Stimulated activated naive CD8-positive, alpha-beta T cell treated with anti-CD3 and anti-CD28 coated beads, Interleukin-15, amount 100 ng/mL, for 72 hours (primary cell): ENCODE measurements at places on chromosomes 6 and 20.

GRCh38 chr6:146351018-146351417 lies 192.6 kb upstream of the RAB32 start:
- no peak for DNase-seq

GRCh38 chr20:47682028-47682783 lies 103.1 kb downstream of the SULF2 start:
- no peak for DNase-seq

GRCh38 chr20:1674990-1675780 lies 17.6 kb upstream of the SIRPG start:
- DNase-seq = no peak

DNA sequence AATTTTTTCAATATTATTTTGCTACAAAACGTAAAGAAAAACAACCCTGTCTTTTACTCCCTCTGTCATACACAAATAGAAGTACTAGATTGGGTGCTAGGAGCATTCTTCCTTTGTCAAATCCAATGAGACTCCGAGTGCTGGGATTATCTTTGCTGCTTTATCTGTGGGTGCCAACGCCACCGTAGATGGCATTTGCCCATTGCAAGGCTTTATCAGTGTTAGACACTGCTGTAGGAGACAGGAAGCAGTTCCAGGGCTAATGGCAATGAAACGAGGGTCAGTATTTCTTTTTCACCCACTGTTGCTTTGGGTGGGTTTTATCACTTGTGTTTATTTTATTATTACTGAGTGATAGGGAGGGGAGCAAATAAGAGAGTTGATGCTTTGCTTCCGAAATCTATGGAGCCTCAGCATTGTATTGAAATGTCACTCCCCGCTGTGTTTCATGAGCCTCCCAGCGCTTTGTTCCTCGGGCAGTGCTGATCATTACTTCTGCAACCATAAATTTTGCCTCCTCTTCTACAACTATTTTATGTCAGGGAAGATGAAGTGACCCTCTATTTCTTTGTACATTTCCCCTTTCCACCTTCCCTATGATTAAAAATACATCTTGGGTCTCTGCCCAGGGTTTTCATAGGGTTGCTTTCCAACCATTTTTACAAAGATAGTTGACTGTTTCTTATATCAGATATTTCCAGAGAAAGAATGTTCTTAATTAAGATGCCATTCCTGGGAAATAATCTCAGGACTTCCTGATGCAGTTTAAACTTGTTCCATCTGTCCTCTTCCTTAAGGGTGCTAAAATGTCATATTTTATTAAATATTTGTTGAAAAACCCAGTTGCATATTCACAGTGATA lies 86.7 kb upstream of the LAMP5 start:
- no peak for DNase-seq

DNA sequence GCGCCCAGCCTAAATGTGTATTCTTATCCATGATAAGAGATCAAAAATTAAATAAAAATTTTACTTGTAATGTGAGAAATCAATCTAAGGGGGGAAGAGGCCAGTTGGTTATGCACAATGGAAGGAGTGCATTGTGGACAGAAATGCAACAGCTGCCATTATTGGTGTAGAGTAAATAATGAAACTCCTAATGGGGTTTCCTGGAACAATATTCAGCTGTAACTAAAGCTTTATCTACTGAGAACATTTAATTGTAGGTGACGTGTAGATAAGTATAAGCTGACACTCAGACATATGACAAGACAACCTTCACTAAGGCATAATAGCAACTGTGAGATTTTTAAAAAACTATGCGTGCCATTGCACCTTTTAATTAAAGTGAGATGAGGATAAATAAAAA lies 71.4 kb downstream of the CEP57L1 start:
- DNase-seq = no peak

GRCh38 chr6:78523622-78524021 lies 343.7 kb upstream of the IRAK1BP1 start:
- DNase-seq = no peak

DNA sequence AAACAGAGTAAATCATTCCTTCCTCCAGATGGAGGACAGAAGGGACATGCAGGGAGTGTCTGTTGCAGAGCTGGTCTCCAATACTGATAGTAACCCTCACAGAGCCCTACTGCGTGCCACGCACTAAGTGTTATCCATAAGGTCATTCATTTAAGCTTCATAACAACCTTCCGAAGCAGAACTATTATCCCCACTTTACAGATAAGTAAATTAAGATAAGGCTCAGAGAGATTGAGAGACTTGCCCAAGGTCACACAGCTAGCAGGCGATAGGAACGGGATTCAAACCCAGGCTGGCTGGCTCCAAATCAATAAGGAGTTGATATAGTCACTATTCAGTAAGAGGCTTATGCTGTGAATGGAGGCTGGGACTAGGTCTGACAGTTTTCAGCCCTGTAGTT lies 30.6 kb downstream of the CPNE5 start:
- no peak for DNase-seq

DNA sequence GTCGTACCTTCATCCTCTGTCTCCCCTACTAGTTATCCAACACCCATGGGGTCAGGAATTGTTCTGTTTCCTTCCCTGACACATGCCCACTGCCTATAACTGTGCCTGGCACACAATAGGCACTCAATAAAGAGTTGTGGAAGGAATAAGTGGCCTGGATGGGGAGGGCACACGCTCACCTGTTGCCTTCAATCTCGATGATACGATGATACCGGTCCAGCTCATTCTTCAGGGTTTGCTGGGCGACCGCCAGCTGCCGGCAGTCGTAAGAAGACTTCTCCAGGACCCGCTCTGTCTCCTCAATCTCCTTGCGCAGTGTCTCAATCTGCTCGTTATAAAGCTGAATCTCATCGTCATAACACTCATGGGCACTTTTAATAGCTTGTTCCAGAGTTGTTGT lies 32.5 kb downstream of the BFSP1 start:
- no peak for DNase-seq

DNA sequence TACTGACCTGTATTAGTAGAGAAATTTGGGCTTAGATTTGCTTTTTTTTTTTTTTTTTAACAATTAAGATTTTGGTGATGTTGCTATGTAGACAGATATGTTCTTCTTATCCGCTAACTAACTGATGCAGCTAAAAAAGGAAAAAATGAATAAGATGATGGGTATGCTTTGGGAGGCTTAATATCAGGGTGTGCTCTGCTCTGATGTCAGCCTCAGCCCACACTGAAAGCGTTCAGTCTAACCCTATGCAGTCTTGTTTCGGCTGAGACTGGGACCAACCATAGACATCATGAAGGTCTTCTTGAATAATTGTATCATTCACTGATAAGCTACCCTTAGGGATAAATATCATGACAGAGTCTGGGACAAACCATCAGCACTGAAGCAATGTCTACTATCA lies 6.9 kb upstream of the CCN2 start:
- DNase-seq = no peak
